ENCODE measurements at places on chromosomes 2 and 18. TPM values are rescaled to one million over a fixed set of nuclear protein-coding genes. Genes with fewer than 3 reads are reported as not detected.

DNA sequence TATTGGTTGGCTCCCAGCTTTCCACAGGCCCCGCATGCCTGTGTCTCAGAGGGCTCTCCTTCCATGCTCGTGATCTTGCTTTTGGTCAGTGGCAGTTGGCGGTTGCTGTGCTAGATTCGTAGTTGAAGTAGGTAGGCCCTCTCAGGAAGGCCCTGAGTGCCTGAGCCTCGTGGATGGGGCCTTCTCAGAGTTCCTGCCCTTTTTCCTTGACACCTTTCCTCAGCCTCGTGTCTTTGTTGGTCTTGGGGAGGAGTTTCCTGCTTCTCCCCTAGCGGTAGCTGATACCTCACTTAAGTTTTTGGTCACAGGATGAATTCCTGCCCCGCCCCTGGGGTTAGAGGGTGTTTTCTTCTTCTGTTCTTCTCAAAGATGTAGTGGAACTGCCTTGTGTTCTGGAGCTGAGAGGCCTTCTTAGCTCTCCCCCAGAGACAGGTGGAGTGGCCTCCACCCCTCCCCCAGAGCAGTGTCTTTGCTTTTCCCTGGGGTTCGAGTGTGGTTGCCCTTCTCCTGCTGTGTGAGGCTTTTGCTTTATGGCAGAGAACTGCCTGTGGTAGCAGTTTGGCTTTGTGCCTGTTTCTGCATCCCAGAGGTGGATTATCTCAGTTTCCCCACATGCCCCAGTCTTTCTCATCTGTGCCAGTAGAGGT, 94.8 kb downstream of the ZNF407 start:
- DNase-seq = no peak

Gene NT5C1B
- total RNA-seq = not detected

DNA sequence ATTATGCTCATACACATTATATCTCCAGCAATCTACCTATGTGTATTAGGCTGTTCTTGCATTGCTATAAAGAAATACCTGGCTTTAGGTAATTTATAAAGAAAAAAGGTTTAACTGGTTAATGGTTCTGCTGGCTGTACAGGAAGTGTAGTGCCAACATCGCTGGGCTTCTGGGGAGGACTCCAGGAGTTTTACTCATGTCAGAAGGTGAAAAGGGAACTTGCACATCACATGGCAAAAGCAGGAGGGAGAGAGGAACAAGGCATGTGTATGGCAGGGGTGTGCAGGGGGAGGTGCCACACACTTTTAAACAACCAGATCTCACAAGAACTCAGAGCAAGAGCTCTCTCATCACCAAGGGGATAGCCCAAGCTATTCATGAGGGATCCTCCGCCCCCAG, 715.4 kb upstream of the ZEB2 start:
- no peak for DNase-seq

DNA sequence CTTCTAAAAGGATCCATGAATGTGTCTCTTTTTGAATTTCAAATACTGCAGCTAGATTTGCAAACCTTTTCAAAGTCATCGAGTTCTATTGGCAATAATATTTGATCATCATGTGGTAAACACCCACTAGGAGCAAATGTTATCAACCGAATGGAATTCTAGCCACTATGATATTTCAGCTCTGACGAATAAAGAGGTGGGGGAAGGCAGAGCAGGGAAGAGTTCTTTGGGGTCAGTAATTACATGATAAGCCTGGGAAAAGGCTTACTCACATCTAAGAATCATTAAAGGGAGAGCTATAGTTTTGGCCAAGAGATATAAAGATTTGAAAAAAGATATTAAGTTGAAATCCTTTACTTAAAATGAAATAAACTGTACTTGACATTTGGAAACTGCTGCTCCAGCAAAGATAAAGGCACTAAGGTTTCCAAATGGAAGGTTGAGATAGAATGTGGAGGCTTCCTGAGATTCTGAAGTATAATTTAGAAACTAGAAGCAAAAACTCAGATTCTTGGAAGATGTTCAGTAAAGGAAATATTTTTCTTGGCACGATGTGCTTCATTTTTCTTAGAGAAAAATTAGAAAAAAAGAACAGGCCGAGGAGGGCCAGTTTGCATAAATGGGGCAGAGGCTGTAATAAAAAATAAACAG, 104.7 kb upstream of the ARHGAP28 start:
- DNase-seq = no peak

DNA sequence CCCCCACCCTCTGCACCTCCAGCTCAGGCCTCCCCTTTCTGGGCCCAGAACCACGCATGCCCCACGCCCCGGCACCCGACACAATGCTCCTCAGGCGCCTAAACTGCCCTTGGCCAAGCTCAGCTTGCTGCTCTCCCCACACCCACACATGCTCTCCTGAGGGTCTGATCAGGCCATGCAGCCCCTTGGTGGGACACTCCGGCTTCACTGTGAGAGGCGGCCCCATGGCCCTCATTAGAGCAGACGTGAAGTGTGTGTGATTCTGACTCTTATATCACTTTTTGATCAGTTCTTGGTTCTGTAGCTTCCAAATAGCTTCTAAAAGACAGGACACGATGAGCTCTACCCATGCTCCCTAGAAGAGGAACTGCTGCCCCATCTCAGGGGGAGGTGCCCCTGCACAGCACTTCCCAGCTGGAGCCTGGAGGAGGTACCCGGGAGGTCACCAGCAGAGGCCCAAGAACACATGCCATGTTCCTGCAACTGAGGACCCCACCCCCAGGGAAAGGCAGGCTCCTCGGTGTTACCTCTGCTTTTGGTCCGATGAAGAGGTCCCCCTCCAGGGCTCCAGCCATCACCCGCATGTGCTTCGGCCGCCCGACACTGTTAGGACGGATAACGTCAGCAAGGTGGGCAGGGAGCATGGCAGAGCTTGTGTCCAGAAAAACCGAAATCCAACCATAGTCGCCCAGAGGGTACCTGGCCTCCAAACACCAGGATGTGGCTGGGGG, 3.6 kb downstream of the ACTR1B start:
- DNase-seq = no peak

- DNase-seq = no peak
These were observed 5.2 kb downstream of the TTC39C start for GRCh38 chr18:24019641-24020331.

DNA sequence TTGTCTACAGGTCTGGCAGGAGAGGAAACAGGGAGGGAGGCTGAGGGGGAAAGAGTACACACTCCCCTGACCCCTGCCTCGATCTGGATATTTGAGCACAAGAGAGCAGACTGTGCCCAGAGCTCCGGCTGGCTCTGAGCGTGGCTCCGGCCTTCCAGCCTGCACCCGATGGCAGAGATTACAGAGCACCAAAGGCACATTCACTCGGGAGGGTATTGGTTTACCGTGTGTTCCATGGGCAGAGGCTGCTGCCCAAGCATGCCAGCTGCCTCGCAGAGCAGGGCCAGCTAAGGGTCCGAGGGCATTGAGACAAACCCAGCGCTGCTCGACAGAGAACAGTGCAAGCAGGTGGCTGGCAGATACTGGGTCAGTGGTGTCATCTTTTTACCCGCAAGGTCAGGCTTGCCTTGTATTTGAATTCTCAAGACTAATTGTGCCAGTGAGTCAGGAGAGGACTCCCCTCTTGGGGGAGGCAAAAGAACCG, 132.2 kb downstream of the TNS1 start:
- DNase-seq = no peak

DNA sequence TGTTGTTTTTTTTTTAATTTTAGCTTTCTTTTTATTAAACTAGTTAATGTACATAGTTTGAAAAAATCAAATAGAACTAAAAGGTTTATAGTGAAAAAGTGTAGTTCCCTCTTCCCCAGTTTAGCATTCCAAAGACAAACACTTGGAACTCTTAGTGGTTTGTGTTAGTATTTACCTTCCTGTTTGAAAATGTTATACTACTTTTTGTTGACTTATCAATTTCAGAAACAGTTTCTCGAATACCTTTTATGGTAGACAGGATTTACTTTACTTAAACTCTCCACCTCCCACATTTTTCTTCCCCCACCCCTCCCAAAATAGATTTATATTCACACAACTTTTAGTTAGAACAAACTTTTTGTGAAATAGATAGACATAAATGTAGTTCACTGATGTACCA, 26.7 kb downstream of the PLEKHA3 start:
- DNase-seq = no peak

GRCh38 chr2:107990718-107991117, 4.4 kb downstream of the SLC5A7 start:
- DNase-seq = no peak

DNA sequence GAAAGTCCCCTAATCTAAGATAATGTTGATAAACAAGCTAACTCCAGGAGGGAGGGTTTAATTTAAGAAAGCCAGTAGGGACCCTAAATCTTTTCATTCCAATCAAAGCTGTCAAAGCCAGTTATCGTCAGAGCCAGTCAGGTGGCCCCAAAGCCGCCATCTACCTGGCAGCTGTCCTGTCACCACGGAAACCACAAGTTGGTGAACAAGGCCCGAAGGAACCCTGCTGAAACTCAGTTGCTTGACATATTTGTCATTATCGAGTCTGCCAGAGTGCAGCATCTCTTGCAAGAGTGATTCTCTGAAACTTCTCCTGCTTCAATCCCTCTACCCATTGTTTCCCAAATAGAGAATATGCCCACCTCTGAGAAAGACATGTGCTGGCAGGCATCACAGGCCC, 30.8 kb upstream of the POLE4 start:
- no peak for DNase-seq
